Right forelimb (tissue), 1 donor: ENCODE measurements at places on chromosomes 3 and 15.

- no peak for DNase-seq
These were observed 1090.3 kb upstream of the CFAP20DC start for GRCh38 chr3:60140160-60140559.

GRCh38 chr15:69119683-69120395 lies 40.6 kb upstream of the GLCE start:
- DNase-seq = no peak

- DNase-seq = no peak
These were observed 458.4 kb upstream of the ADAMTS9 start for GRCh38 chr3:65146179-65146578.

DNA sequence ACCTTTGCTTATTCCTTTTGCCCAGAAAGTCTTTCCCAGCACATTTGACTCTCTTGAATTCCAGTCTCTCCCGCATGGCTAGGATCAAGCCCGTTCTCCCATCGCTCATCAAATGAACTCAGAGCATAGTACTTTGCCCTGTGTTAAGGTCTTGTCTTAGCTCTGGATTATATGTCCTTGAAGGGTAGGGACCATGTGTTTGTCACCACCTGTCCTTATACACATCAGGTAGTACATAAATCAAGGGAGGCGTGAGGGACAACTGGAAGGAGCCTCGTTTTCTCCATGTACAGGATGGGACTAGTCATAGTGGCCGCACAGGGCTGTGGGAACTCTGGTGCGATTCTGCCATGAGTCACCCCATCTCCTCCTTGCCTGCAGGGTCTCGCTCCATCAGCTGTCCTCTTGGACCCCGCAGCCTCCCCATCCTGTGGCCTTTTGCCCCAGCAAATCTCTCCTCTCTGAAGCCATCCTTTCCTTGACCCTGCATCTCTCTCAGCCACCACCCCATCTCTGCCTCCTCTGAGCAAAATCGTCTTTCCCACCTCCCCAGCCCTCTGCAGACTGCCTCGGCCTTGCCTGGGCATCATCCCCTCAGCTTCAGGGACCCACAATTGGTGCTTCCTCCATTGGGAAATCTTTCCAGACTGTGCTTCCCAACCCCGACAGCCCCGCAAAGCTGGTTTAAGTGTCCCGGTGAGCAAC lies 33.4 kb upstream of the RAB6B start:
- no peak for DNase-seq
